ENCODE measurements at places on chromosomes 3 and 15. TPM values are rescaled to one million over a fixed set of nuclear protein-coding genes. Genes with fewer than 3 reads are reported as not detected.

GRCh38 chr3:184642631-184643285, 69.1 kb downstream of the MAGEF1 start:
- no peaks in the 10 kb centered on the region for H3K36me3 ChIP-seq
- no peak for DNase-seq
- H3K27ac ChIP-seq, result no peak overlapping the region
- no peaks in the 10 kb centered on the region for H3K27me3 ChIP-seq
- H3K4me1 ChIP-seq, result peaks cover 14% of the 10 kb centered on the region

DNA sequence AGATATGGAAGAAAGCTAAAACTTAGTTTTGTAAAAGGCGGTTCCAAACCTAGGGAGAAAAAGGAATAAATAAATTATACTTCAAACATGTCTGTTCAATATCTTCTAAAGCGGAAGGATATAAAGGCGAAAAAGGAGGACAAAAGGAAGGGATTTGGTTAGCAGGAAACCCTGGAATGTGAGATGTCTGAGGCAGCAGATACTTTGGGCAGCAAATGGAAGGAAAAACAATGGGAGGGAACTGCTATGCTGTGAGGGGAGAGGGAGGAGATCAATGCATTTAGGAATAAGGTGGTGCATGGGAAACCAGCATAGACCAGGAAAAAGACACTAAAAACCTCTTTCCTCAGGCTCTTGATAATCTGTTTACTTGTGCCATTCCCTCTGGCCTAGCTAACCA, 120.8 kb downstream of the DNAH12 start:
- no peak for DNase-seq
- no peak overlapping the region for H3K4me3 ChIP-seq
- H3K4me1 ChIP-seq, result no peaks in the 10 kb centered on the region
- H3K27me3 ChIP-seq, result no peaks in the 10 kb centered on the region

The SYNM gene
- 5.6 TPM for polyA plus RNA-seq

The ZIC1 gene
- not detected for polyA plus RNA-seq

GRCh38 chr15:66842710-66843441, 140.8 kb downstream of the SMAD6 start:
- H3K27me3 ChIP-seq, result no peaks in the 10 kb centered on the region
- peak; percentile 93 for DNase-seq
- no peaks in the 10 kb centered on the region for H3K36me3 ChIP-seq
- peak overlapping the region; percentile 91 for H3K27ac ChIP-seq
- H3K4me1 ChIP-seq, result peaks cover 42% of the 10 kb centered on the region
- peak overlapping the region; percentile 42 for H3K4me3 ChIP-seq

- peaks cover 15% of the 10 kb centered on the region for H3K4me1 ChIP-seq
- no peak overlapping the region for H3K4me3 ChIP-seq
- H3K27ac ChIP-seq, result no peak overlapping the region
- no peaks in the 10 kb centered on the region for H3K27me3 ChIP-seq
- no peak for DNase-seq
These were observed 120.8 kb downstream of the FEZF2 start for GRCh38 chr3:62252438-62253157.

- H3K4me1 ChIP-seq, result peaks cover 6% of the 10 kb centered on the region
- H3K36me3 ChIP-seq, result no peaks in the 10 kb centered on the region
- H3K27me3 ChIP-seq, result peaks cover 22% of the 10 kb centered on the region
- peak; percentile 66 for DNase-seq
- no peak overlapping the region for H3K27ac ChIP-seq
These were observed 14.9 kb upstream of the WNT7A start for GRCh38 chr3:13894807-13895154.

DNA sequence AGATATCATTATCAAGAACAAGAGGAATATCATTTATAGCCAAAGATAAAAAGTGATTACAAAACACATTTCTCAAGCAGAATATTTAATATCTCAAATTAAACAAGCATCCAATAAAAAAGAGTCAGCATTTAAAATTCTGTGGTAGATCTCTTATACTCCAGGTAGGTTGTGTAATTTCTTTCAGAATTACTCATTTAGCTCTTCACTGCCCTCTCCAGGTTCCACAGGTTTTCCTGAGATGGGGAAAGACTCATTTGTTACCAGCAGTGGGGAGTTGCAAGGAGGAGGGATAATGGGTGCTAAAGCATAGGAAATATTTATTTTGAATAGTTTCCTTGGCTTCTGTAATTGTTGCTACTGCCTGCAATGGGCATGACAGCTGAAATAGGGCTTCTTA, 83.1 kb upstream of the RASGRP1 start:
- DNase-seq, result no peak
- no peak overlapping the region for H3K27ac ChIP-seq
- H3K36me3 ChIP-seq, result no peaks in the 10 kb centered on the region
- no peaks in the 10 kb centered on the region for H3K27me3 ChIP-seq
- H3K4me1 ChIP-seq, result no peaks in the 10 kb centered on the region

The AMOTL2 gene
- polyA plus RNA-seq, result 32.9 TPM

DNA sequence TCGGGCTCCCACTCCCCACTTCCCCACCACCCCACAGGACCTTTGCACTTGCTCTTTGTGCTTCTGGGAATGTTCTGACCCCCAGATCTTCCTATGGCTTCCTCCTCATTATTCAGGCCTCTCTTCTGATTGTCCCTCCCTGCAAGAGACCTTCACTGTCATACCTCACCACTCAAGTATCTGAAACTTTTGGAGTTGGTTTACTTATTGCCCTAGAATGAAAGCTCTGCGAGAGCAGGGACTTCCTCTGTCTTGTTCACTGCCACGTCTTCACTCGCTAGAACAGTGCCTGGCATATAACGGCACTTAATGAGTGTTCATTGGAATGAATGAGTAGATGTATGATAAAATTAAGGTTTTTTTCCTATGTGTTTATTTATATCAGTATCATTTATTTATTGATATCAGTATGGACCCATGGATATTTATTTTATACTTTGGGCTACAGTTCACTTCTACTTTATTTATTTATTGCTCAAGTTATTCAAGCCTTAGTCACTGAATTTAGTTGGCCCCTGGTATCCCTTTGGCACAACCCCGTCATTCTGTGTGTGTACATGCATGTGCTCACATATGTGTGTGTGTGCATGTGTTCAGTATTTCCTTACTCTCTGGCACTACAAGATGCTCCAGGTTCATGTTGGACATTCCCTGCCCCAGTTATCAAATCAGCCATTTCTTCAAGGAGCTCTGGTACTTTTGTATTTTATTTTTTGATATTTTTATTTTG, 197.6 kb downstream of the THSD4 start:
- H3K4me3 ChIP-seq, result no peak overlapping the region
- no peaks in the 10 kb centered on the region for H3K4me1 ChIP-seq
- H3K36me3 ChIP-seq, result no peaks in the 10 kb centered on the region
- DNase-seq, result no peak

The BCL2A1 gene
- 0.86 TPM for polyA plus RNA-seq

The SPESP1 gene
- 6.5 TPM for polyA plus RNA-seq

The RHCG gene
- 2.6 TPM for polyA plus RNA-seq

The MOBP gene
- 0.37 TPM for polyA plus RNA-seq

GRCh38 chr3:16322189-16322588, 57.2 kb downstream of the OXNAD1 start:
- H3K27me3 ChIP-seq, result no peaks in the 10 kb centered on the region
- no peak for DNase-seq
- no peak overlapping the region for H3K4me3 ChIP-seq
- no peaks in the 10 kb centered on the region for H3K36me3 ChIP-seq
- H3K27ac ChIP-seq, result no peak overlapping the region
- H3K4me1 ChIP-seq, result no peaks in the 10 kb centered on the region

GRCh38 chr3:187025254-187025655, 94.9 kb downstream of the ST6GAL1 start:
- no peak overlapping the region for H3K4me3 ChIP-seq
- H3K27ac ChIP-seq, result no peak overlapping the region
- no peaks in the 10 kb centered on the region for H3K27me3 ChIP-seq
- H3K36me3 ChIP-seq, result no peaks in the 10 kb centered on the region
- peaks cover 8% of the 10 kb centered on the region for H3K4me1 ChIP-seq
- DNase-seq, result no peak

GRCh38 chr15:34248190-34248589, 23.4 kb downstream of the EMC4 start:
- no peaks in the 10 kb centered on the region for H3K36me3 ChIP-seq
- H3K27me3 ChIP-seq, result no peaks in the 10 kb centered on the region
- no peak overlapping the region for H3K4me3 ChIP-seq
- no peak overlapping the region for H3K27ac ChIP-seq

DNA sequence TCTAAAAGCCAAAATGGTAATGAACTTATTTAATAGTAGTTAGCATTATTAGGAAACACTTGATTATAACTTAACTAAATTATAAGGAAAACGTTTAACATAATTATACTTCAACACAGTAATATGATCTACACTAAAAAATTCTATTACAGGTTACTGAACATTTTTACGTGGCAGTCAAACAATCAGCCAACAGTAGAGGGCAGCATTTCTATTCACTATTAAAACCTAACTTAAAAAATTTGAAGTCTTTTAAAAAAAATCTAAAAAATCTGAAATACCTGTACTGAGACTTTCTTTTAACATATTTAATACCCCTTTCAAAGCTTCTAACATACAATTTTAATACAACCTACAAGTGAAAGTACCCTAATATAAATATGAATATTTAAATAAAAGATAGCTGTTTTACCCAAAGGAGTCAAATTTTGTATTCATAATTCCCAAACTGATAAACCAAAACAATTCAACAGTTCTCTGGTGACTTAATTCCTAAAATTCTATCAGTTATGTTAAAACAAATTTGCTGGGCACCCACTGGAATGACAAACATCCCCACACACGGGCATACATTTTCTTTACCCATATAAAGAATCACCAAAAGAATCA, 41.5 kb downstream of the DLG1 start:
- H3K36me3 ChIP-seq, result no peaks in the 10 kb centered on the region
- no peak overlapping the region for H3K27ac ChIP-seq
- no peaks in the 10 kb centered on the region for H3K4me1 ChIP-seq
- H3K4me3 ChIP-seq, result no peak overlapping the region

DNA sequence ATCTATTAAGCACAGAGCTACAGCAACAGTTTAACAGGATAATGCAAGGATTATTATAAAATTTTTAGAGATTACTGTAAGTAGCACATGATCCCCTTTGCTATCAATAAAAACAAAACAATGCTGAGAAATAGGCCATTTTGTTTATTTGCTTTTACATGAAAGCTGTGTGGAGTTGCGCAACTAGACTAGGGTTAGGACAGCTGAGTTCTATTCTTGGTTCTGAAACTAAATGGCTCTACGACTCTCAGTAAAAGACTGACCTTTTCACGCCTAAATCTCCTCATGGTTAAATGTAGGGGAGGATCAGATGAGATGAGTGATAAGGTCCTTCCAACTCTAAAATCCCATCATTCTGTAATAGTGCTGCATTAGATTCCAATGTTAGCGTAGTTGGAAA, 25.0 kb downstream of the KCNMB2 start:
- no peaks in the 10 kb centered on the region for H3K27me3 ChIP-seq
- H3K4me3 ChIP-seq, result no peak overlapping the region
- DNase-seq, result no peak
- H3K4me1 ChIP-seq, result no peaks in the 10 kb centered on the region
- no peak overlapping the region for H3K27ac ChIP-seq
- H3K36me3 ChIP-seq, result no peaks in the 10 kb centered on the region

The TRMT10C gene
- polyA plus RNA-seq, result 25.6 TPM

The MB21D2 gene
- polyA plus RNA-seq, result 5.7 TPM

GRCh38 chr15:35533130-35534110, 12.5 kb downstream of the DPH6 start:
- H3K27ac ChIP-seq, result no peak overlapping the region
- H3K36me3 ChIP-seq, result no peaks in the 10 kb centered on the region
- no peak overlapping the region for H3K4me3 ChIP-seq
- no peaks in the 10 kb centered on the region for H3K27me3 ChIP-seq

DNA sequence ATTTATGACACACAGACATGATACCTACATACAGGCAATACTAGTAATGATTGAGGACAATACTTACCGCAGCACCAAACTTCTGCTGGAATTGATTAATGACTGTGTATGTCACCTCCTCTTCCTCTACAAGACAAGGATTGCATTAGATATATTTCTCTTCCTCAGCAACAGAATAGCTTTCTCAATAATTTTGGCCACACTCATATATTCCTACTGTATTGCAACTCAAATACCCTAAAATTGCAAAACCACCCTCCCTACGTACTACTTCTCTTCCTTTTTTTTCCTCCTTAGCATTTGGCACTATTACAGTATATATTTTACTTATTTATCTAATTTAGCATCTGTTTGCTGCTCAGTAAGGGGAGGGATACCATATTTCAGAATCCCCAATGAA, 14.8 kb downstream of the EXD1 start:
- peak overlapping the region; percentile 1 for H3K27ac ChIP-seq
- no peak overlapping the region for H3K4me3 ChIP-seq
- H3K27me3 ChIP-seq, result no peaks in the 10 kb centered on the region
- H3K36me3 ChIP-seq, result no peaks in the 10 kb centered on the region
- no peaks in the 10 kb centered on the region for H3K4me1 ChIP-seq
- no peak for DNase-seq

GRCh38 chr15:77349666-77350065, 70.2 kb downstream of the PEAK1 start:
- no peaks in the 10 kb centered on the region for H3K36me3 ChIP-seq
- H3K27me3 ChIP-seq, result no peaks in the 10 kb centered on the region
- H3K27ac ChIP-seq, result no peak overlapping the region

The OIP5 gene
- polyA plus RNA-seq, result 8.7 TPM

DNA sequence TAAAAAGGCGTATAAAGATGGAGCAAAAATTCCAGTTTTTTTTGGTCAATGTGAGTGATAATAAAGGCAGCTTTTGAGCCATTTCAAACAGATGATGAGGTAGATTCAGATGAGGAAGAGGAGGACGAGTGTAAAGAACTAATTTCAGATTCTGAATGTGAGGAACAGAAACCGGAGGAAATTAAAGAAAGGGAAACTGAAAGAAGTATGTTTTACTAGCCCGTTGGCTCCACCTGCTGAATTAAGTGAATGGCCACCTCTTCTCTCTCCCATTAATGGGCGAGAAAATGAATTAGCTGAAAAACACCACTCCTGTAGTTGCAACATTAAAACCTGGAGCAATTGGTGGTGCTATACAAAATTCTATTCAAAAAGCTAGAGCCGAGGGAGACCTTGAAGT, 55.4 kb downstream of the CYP19A1 start:
- H3K27me3 ChIP-seq, result no peaks in the 10 kb centered on the region
- no peaks in the 10 kb centered on the region for H3K36me3 ChIP-seq
- no peak overlapping the region for H3K27ac ChIP-seq
- peaks cover 25% of the 10 kb centered on the region for H3K4me1 ChIP-seq

GRCh38 chr3:38186781-38187180, 21.4 kb downstream of the OXSR1 start:
- no peak overlapping the region for H3K4me3 ChIP-seq
- peaks cover 20% of the 10 kb centered on the region for H3K36me3 ChIP-seq
- H3K27ac ChIP-seq, result no peak overlapping the region
- H3K27me3 ChIP-seq, result no peaks in the 10 kb centered on the region

- no peaks in the 10 kb centered on the region for H3K36me3 ChIP-seq
- no peak overlapping the region for H3K4me3 ChIP-seq
These were observed 74.5 kb downstream of the NR1D2 start for GRCh38 chr3:24019585-24019984.

GRCh38 chr3:45915518-45916231, 27.6 kb upstream of the CXCR6 start:
- peaks cover 29% of the 10 kb centered on the region for H3K36me3 ChIP-seq
- no peaks in the 10 kb centered on the region for H3K27me3 ChIP-seq
- DNase-seq, result no peak
- no peaks in the 10 kb centered on the region for H3K4me1 ChIP-seq

GRCh38 chr3:35616346-35616745, 23.0 kb upstream of the ARPP21 start:
- H3K4me1 ChIP-seq, result no peaks in the 10 kb centered on the region
- H3K36me3 ChIP-seq, result no peaks in the 10 kb centered on the region
- H3K27me3 ChIP-seq, result no peaks in the 10 kb centered on the region
- H3K4me3 ChIP-seq, result no peak overlapping the region

Data from left lung (tissue), 14 donors.